ENCODE measurements at places on chromosomes 12 and 14. TPM values are rescaled to one million over a fixed set of nuclear protein-coding genes. Genes with fewer than 3 reads are reported as not detected.

SLC17A8 gene
- not detected for total RNA-seq

C12orf50 gene
- total RNA-seq = not detected

SERPINA9 gene
- total RNA-seq = not detected

EXD2 gene
- total RNA-seq = 6.3 TPM

PSEN1 gene
- total RNA-seq = 18.7 TPM

PLEKHD1 gene
- total RNA-seq = 0.05 TPM

CCDC184 gene
- 0.82 TPM for total RNA-seq

ACYP1 gene
- total RNA-seq = 31.3 TPM

CFAP73 gene
- 0.72 TPM for total RNA-seq

RPS6KA5 gene
- total RNA-seq = 9.0 TPM

SAMD15 gene
- total RNA-seq = 2.6 TPM

OTOGL gene
- not detected for total RNA-seq

SOAT2 gene
- not detected for total RNA-seq

TUNAR gene
- not detected for total RNA-seq

CACNA2D4 gene
- 0.29 TPM for total RNA-seq

PRH2 gene
- 0.91 TPM for total RNA-seq

REM2 gene
- total RNA-seq = 0.11 TPM

CLEC4D gene
- not detected for total RNA-seq

CMA1 gene
- not detected for total RNA-seq

PTPRR gene
- 4.1 TPM for total RNA-seq

LRRC43 gene
- total RNA-seq = not detected

ADAM21 gene
- 0.04 TPM for total RNA-seq

TMEM63C gene
- 0.21 TPM for total RNA-seq

All from A375 (cell line).